ENCODE measurements at places on chromosomes 12 and 14. TPM values are rescaled to one million over a fixed set of nuclear protein-coding genes. Genes with fewer than 3 reads are reported as not detected.

Gene CMA1
- total RNA-seq, result not detected

Gene STXBP6
- total RNA-seq, result 14.9 TPM

Gene GDF3
- not detected for total RNA-seq

Gene C12orf60
- total RNA-seq, result 1.8 TPM

Gene CAPZA3
- total RNA-seq, result not detected

Gene RNU4-1
- under 0.01 TPM for total RNA-seq

Gene ACOT6
- total RNA-seq, result not detected

Gene KLHL33
- total RNA-seq, result not detected

Gene ANKS1B
- total RNA-seq, result not detected

Gene CCND2
- not detected for total RNA-seq

Gene SERPINA6
- 2.1 TPM for total RNA-seq

Gene GALNT8
- not detected for total RNA-seq

Gene EML5
- 3.1 TPM for total RNA-seq

Gene SPSB2
- 3.5 TPM for total RNA-seq

Gene IRAK4
- 13.7 TPM for total RNA-seq

Gene CD163L1
- 15.9 TPM for total RNA-seq

Gene CALCOCO1
- total RNA-seq, result 27.4 TPM

Gene DDIT3
- total RNA-seq, result 24.8 TPM

Gene DBX2
- not detected for total RNA-seq

Gene CISTR
- total RNA-seq, result not detected

Gene TPPP2
- total RNA-seq, result not detected

Gene HOXC10
- 4.0 TPM for total RNA-seq

Gene ABCD2
- 0.10 TPM for total RNA-seq

Gene CCDC77
- total RNA-seq, result 23.3 TPM

Gene ALDH2
- total RNA-seq, result 0.36 TPM

Gene DEGS2
- total RNA-seq, result not detected

Gene DEPDC4
- total RNA-seq, result 4.2 TPM

Gene FOXM1
- total RNA-seq, result 38.6 TPM

Gene CD9
- 133 TPM for total RNA-seq

Gene CLEC7A
- not detected for total RNA-seq

Gene TRPV4
- 0.96 TPM for total RNA-seq
